ENCODE measurements at places on chromosomes 4 and X.

DNA sequence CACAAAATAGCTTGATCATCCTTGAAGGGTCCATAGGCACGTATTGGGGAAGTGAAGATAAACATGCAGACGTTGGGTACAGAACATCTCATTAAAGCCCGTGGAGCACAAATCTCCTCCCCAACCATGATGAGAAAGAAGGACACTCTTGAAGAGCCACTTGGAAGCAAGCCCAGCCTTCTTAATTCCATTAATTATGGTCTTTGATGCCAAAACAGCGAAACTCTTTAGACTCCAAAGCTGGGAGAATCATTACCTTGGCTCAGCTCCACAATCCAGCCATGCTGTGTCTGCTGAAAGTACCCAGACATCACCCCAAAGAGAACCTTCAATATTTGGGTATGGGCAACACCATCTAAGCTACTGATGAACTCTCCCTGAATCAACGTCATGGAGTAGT, 169.0 kb upstream of the MBNL3 start:
- DNase-seq, result no peak

- no peak for DNase-seq
These were observed 128.7 kb downstream of the MGST2 start for GRCh38 chr4:139794158-139794954.

DNA sequence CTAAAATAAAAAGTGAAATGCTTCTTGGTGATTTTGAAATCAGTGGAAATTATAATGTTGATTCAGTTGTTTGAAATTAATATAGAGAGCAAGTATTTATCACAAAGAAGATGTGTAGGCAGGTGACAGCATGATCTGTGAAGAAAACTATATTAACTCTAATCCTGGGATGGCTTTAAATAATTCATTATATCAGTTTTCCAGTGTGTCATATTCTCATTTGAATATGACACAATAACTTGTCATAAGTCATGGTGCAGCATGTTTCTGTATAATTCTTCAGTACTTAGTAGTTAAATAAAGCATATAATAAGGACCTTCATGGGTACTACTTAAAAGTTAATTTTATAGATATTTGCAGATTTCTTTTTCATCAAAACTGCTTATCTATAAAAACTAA, 573.6 kb downstream of the INPP4B start:
- no peak for DNase-seq

GRCh38 chrX:43910012-43910411, 27.8 kb upstream of the MAOB start:
- no peak for DNase-seq

GRCh38 chr4:109578846-109579245, 18.8 kb downstream of the MCUB start:
- no peak for DNase-seq

- no peak for DNase-seq
These were observed 54.2 kb upstream of the SMIM10 start for GRCh38 chrX:134936542-134936941.

- DNase-seq, result peak; percentile 76
These were observed 282.4 kb upstream of the GPC4 start for GRCh38 chrX:133697656-133698055.

DNA sequence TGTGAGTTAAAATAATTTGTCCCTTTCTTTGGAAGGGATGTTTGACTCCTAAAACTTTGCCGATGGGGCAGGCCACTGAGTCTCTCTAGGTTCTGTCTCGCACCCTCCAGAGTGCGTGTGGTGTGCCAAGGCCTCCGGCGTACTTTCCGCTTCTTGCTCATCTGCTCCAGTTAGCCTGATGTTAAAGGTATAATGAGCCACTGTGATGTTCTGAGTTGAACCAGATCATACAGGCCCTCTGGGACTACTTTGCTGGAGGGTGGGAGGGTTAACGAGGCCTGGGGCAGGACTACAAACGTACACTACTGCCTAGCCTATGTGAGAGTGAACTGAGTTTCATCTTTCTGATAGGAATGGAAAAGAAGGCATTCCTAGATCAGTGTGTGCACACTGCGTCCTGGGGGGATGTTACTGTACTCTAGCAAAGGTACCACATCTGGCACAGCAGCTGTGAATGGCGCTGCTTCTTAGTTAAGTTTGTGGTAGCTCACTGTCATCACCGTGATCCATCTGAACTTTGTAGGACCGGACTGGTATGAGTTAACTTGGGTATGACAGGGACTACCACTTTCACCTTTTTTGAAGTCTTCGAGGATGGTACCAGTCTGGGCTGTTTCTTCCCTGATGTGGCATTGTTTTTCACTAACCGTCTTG, 60.2 kb downstream of the RGS12 start:
- DNase-seq, result no peak

DNA sequence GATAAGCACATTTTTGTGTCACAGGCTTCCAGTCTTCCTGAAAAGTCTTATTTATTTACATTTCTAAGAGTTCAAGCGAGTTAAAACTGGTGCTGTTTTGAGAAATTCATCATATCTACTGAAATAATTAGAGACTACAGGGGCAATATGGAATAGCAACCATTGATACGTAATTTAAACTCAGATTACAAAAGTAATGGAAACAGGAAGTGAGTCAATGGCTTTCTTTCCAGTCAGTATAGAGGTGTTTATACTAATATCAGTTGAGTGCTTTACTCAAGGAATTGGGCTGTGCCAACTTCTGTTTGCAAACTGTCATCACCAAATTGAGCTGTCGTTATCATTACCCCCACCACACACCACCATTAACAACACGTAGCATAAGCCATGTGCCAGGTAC, 222.7 kb downstream of the COL25A1 start:
- DNase-seq, result no peak

DNA sequence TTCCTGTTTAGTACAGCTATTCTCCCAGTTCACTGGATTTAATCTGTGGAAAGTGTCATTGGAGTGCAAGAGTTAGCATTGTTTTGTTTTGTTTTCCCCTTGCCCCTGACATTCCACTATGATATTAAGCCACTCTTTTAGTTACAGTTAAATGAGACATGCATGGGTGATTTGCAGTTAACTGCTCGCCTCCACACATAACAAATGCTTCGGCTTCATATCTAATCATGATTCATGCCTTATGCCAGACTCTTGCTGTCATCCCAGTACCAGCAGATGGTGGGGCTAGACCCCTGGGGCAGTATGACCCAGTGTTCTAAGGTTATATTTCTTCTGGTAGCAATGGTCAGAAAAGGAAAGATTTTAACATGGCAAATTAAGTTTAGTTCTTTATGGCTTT, 80.1 kb downstream of the RAP1GDS1 start:
- DNase-seq, result peak; percentile 15

DNA sequence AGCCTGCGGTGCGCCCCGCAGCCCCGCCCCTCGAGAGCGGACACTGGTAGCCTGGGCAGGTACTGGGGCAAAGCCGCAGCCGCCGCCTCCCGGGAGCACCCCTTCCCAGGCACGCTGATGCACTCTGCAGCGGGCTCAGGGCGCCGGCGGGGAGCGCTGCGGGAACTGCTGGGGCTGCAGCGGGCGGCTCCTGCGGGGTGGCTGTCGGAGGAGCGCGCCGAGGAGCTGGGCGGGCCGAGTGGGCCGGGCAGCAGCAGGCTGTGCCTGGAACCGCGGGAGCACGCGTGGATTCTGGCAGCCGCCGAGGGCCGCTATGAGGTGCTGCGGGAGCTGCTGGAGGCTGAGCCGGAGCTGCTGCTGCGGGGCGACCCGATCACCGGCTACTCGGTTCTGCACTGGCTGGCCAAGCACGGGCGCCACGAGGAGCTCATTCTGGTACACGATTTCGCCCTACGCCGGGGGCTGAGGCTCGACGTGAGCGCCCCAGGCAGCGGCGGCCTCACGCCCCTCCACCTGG, 401 bp downstream of the SOWAHD start:
- DNase-seq, result peak; percentile 72

GRCh38 chr4:15455290-15455689, 14.4 kb upstream of the CC2D2A start:
- no peak for DNase-seq

Data from HAP-1 (cell line).